ENCODE measurements at places on chromosomes 1 and 21.

DNA sequence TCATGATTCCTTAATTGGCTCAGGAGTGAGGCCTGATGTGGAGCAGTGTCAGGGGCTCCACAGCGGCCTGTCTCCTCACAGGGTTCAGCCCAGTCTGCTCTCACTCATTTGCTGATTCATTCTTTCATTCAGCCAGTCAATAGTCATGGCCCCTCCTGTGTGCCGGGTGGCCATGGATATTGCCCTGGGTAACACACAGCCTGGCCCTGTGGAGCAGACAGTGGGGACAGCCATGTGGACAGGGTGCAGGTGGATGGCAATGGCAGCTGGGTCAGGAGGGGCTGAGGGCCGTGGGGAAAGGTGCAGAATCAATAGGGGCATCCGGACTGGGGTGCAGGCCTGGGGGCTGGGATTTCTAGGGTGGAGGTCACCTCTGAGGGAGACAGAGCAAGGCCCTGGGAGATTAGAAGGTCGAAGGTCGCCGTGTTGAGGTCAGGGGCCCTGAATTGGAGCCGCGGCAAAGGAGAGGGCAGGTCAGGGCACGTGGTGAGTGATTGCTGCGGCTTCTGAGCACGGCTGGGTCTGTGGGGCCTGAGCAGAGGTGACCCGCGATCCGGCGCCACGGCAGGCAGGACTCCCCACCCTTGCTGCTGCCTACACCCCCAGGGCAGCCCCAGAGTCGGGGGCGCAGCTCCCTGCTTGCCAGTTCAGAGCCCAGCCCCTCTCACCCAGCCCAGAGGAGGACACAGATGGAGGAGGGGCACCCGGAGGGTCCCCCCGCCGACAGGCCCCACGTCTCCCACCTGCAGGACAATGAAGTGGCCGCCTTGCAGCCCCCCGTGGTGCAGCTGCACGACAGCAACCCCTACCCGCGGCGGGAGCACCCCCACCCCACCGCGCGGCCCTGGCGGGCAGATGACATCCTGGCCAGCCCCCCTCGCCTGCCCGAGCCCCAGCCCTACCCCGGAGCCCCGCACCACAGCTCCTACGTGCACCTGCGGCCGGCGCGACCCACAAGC, 33.4 kb downstream of the SLC19A1 start:
- DNase-seq: no peak

- no peak for DNase-seq
Measured at GRCh38 chr21:45423201-45423955, 18.4 kb downstream of the COL18A1 start.

DNA sequence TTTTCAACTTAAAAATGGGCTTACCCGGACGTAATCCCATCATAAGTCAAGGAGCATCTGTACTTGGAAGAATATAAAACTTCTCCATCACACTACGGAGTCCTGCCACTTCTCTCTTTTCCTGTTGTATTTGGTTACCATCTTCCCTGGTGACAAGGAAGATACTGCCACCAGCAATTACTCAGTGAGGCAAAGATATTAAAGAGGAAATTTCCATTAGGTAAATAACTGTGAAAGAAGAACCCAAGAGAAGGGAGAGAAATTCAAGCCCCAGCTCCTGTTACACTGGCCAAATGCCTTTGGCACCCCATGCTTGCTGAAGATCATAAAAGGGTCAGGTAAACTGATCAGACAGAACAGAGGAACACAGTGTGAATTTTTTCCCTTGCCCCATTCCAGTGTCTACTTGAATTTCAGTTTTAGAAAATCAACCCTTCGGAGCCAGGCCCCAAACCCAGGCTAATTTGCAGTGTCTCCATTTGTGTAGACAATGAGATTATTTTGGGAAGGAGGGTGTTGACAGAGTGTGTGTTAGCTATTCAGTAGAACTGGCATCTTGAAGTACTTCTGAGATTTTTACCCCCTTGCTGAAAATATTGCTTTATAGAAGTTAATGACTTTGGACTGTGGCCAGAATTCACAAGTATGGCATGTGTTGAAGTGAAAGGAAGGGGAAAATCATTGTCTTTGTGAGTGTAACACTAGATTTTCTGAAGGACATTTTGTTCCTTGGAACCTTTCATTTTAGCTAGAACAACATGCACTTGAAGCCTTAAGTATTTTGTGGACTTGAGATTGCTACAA, 167.1 kb downstream of the DHRS3 start:
- DNase-seq: no peak

DNA sequence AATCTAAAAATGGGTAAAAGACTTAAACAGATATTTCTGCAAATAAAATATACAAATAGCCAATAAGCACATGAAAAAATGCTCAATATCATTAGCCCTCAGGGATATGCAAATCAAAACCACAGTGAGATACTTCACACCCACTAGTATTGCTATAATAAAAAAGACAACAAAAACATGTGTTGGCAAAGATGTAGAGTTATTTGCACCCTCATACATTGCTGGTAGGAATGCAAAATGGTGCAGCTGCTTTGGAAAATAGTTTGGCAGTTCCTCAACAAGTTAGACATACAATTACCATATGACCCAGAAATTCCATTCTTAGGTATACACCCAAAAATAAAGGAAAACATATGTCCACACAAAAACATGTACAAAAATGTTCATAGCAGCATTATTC, 30.2 kb downstream of the ZZZ3 start:
- no peak for DNase-seq

GRCh38 chr1:245216366-245217115, 61.8 kb downstream of the KIF26B start:
- DNase-seq: no peak

DNA sequence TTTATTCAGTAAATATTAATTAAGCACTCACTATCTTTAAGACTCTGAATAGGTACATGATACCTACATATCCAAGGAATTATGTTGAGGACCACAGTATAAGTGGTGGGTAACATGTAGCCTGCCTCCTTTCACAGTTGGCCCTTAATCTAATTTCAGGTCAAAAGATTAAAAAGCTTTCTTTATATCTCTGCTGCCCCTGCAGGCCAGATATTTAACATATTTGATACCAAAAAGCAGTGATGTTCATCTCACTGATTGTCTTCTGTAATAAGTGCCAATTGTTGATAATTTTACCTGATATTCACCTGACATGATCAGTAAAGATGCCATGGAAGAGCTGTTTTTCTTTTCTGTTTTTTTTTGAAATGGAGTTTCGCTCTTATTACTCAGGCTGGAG, 36.5 kb downstream of the RLF start:
- DNase-seq: no peak

DNA sequence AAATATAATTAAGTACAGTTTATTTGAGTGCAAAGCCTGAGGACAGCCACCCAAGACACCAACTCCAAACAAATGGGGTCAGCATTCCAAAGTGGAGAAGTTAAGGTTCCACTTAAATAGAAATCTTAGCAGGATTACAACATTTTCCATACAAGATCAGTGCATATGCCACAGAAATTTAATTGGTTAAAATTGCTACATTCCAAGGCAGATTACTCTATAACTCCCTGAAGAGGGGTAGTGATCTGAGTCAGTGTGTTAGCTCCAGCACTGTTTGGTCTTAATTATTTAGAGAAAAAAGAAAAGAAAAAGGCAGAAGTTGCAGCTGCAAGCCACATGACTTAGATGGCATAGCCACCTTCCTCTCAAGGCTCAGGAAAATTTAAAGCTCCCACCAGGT, 297.5 kb downstream of the HHIPL2 start:
- DNase-seq: no peak

DNA sequence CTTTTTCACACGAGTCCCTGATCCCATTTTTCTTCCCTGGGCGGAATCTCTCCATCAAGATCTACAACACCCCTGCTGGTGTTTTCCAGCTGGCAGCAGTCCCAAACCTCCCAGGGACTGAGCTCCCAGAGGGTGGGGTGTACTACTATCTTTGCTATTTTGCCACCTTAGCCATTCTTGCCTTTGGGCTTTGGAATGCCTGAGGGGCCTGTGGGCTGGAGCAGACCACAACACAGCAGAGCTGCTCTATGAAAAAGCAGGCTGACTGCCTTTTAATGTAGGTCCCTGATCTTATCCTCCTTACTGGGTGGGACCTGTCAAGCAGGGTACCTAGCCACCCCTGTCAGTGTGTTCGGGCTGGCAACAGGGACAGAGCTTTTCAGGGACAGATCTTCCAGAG, 91.9 kb downstream of the KCNT2 start:
- DNase-seq: no peak

GRCh38 chr1:26690157-26690556, 5.7 kb upstream of the ARID1A start:
- no peak for DNase-seq

- no peak for DNase-seq
Measured at GRCh38 chr1:190140644-190141043, 337.0 kb downstream of the BRINP3 start.

DNA sequence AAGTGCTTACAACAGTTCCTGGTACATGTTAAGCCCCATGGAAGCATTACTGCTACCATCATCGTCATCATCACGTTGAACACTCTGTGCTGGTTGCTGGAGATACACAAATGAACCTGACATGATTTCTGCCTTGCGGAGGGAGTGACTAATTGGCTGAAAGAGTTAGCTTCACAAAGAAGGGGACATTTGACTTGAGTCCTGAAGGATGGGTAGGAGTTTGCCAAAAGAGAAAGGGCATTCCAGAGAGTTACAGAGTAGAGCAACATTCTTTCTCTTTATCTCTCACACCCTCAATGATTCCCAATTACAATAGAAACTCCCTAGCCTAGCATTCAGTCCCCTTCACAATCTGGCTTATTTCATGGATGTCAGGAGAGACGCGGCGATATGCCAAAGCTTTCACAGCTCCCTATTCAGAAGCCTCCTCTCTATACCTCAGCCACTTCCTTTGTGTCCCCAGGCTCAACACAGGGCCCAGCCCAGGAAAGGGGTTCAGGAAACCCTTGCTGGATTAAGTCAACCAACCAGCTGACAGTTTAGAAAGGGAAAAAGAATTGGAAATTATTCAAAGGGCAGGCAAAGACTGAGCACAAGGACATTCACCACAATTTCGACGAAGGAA, 38.0 kb downstream of the SLC1A7 start:
- DNase-seq: no peak

Measured in activated CD4-positive, alpha-beta T cell treated with anti-CD3 and anti-CD28 coated beads, Interleukin-2, amount 50 U/mL, for 1 hour (primary cell).